KBM-7 (cell line): ENCODE measurements at places on chromosomes 6 and 20.

DNA sequence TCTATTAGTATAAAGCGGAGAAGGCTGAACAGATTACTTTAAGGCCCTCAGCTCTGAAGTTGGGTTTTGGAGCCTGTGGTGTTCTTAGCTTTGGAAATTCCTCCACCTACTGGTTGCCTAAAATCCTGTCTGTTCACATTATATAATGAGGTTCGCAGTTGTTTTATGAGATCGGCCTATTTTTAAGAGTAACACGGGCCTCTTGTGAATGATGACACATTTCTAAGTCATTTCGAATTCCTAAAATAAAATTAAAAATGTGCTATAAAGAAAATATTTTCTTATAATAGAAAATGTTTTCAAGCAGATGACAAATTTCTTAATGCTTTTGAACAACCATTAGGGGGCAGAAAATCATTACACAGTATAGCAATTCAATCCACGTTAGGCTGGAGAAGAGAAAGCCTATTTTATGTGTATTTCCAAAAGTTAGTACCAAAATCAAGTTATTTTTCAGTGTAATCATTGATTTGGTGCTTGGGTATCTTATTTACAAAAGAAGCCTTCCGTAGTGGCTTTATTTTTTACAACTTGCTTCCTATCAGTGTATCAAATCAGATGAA, 15.8 kb upstream of the FAM8A1 start:
- peak; percentile 76 for DNase-seq

DNA sequence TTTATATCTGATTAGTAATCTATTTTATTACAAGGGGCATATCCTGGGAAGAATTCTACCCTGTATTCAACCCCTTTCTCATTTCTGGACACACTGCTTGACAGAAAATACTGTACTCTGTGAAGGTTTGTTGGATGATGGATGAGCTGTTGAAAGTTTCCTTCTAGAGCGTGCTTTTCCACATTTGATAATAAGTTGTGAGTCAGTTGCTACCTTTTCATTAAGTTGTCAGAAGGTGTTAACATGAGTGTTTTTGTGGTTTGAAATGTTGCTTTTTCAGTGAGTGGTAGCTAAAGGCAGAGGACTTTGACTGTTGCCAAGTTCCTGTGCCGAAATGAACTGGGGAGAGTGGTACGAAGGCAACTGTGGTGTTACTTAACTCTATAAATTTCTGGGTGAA, 3.9 kb upstream of the ECI2 start:
- DNase-seq = no peak

GRCh38 chr6:112827793-112828192, 480.7 kb downstream of the RFPL4B start:
- no peak for DNase-seq

DNA sequence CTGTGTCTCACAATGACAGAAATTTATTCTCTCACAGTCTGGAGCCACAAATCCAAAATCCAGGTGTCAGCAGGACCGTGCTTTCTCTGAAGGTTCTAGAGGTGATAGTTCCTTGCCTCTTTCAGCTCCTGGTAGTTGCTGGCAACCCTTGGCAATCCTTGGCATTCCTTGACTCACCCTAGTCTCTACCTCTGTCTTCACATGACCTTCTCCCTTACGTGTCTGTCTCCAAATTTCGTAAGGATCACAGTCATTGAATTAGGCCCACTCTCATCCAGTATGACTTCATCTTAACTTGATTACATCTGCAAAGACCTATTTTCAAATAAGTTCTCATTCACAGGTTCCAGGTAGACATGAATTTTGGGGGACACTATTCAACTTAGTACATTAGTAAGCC, 143.1 kb downstream of the CEP57L1 start:
- DNase-seq = no peak

GRCh38 chr6:128981716-128982115, 98.8 kb downstream of the LAMA2 start:
- no peak for DNase-seq

GRCh38 chr6:51805517-51805916, 281.9 kb downstream of the PKHD1 start:
- no peak for DNase-seq

- no peak for DNase-seq
Observed at GRCh38 chr6:127954082-127954481, 53.2 kb upstream of the THEMIS start.

DNA sequence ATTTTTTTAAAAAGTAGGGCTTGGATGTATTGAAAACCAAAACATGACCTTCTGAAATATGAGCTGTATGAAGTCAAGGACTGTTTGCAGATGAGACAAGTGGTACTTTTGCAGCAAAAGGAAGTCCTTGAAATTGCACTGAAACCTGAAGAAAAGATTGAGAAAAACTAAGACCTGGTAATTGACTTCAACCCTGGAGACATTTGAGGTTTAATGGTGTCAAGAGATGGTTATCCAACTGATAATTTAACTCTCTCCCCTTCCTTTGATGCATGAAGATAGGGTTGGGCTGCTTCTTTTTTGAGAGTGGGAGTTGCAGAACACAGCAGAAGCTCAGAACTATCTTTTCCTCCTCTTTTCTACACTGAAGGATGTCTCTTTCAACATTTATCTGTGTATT, 180.9 kb upstream of the DTNBP1 start:
- no peak for DNase-seq

- DNase-seq = no peak
Observed at GRCh38 chr6:35663447-35664235, 25.1 kb downstream of the FKBP5 start.

DNA sequence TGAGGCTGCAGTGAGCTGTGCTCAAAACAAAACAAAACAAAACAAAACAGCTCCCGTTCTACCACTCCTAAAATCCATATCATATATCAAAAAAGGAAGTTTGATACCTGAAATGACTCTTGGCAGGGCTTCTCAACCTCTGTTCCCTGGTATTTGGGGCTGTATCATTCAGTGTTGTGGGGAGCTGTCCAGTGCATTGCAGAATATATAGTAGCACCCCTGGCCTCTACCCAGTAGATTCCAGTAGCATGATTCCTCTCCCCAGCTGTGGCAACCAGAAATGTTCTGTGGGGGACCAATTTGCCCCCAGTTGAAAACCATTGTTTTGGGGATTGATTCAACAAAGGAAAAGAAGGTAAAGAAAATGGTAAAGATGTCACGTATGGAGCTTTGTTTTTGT, 238.9 kb downstream of the PRL start:
- DNase-seq = no peak

DNA sequence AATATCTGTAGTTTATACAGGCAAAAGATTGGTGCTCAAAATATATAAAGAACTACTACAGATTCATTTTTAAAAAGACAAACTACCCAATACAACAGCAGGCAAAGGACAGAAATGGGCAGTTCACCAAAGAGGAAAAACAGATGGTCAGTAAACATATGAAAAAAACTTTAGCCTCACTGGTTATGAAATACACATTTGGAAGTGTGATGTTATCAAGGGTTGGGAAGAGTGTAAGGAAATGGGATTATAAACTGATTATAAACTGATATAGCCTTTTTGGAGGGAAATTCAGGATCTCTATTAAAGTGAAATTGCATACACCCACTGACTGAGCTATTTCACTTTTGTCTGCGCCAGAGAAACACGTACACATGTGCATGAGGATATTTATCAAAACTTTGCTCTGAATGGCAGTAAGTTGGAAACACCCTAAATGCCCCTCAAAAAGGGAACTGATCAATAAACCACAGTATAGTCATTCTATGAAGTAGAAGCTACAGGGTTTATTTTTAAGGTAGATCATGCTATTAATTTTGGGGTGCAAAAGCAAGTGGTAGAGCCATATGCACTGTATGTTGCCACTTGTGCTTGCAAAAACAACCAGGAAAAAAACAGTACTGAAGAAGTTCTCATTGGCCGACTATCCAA, 32.2 kb upstream of the ARFGEF2 start:
- DNase-seq = no peak

GRCh38 chr6:169897601-169898358, 146.4 kb downstream of the ERMARD start:
- DNase-seq = no peak

DNA sequence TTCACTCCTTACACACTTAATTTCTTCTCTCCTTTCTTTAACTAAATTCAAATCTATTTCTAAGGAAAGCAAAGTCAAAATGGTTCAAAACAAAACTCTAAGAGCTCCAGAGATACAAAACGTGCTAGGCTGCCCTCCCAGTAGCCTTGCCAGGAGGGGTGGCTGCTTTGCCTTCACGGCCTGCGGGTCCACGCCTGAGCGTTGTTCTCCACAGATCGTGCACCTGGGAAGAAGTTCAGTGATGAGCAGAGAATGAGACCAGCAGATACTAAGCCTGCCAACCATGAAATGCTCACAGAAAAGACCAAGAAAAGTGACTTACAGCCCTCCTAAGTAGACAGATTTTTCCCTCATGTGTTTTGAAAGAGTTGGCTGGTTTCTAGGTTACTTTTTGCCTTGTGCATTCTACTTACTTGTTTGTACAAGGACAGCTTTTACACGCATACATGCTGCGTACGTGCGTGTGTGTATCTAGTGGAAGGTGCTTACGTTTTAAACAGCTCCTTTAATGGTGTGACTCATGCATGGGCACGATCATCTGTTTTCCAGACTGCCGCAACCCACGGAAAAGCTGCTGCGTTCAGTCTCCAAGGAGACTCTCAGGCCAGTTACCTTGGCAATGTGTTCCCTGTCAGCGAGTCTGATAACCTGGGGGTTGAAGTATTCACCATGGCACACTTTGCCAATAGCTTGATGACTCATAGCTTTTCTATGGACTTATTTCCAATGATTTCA, 32.4 kb upstream of the PBOV1 start:
- DNase-seq = no peak

DNA sequence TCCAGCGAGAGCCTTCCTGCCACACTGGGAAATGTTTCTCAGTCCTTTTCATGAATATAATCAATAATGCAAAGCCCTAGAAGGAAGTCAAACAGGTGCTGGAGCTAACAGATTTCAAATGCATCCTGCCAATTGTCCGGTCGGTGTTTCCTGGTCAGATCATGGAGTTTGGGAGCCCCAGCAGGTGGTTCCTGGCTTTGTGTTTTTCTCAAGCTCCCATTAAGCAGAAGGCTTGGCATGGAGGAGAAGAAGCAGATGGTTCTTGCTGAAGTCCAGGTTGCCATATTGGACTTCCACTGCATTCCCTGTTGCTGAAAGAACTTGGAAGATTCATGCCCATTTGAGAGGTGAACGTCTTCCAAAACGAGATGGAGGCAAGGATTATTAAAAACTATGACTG, 68.6 kb downstream of the GFOD1 start:
- DNase-seq = no peak

- no peak for DNase-seq
Observed at GRCh38 chr20:11350126-11351005, 567.3 kb upstream of the BTBD3 start.

DNA sequence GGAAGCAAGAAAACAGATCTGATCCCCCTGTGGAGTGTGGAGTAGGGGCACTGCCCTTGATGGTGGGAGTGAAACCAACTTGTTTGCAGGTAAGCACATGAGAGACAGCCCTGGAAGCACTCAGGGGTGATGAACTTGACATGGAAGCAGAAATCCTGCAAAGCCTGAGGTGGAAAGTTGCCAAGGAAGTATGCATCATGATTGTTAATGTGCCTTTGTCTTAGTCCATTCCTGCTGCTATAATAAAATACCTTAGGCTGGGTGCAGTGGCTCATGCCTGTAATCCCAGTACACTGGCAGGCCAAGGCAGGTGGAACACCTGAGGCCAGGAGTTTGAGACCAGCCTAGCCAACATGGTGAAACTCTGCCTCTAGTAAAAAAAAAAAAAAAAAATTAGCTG, 40.2 kb upstream of the IFNGR1 start:
- no peak for DNase-seq

DNA sequence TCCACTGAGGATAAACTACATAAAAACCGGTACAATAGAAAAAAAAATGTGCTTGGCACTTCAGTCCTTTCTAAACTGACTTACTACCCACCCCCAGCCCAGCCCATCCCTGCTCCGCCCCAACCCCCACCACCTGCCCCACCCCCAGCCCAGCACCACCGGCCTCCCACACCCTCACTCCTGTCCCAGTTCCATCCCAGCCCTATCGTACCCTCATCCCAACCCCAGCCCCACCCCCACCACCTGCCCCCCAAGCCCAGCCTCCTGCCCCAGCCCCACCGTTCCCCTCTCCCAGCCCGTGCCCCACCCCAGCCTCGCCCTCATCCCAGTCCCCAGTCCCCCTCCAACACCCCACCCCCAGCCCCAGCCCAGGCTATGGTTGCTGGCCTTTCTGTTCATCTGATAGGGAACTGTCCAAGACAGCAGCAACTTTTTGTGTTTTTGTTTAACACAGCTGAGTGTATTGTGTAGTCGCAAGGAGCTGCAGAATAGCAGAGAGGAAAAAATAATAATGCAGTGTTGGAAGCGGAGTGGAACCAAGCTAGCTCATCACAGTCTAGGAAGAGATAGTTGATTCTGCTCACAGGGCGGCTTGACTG, 61.9 kb downstream of the SASH1 start:
- DNase-seq = no peak

GRCh38 chr6:114042267-114043016, 71.5 kb upstream of the HDAC2 start:
- no peak for DNase-seq

GRCh38 chr6:7546020-7546369, 4.5 kb downstream of the DSP start:
- DNase-seq = no peak

GRCh38 chr20:61736751-61737310, 328.9 kb downstream of the TAF4 start:
- no peak for DNase-seq

DNA sequence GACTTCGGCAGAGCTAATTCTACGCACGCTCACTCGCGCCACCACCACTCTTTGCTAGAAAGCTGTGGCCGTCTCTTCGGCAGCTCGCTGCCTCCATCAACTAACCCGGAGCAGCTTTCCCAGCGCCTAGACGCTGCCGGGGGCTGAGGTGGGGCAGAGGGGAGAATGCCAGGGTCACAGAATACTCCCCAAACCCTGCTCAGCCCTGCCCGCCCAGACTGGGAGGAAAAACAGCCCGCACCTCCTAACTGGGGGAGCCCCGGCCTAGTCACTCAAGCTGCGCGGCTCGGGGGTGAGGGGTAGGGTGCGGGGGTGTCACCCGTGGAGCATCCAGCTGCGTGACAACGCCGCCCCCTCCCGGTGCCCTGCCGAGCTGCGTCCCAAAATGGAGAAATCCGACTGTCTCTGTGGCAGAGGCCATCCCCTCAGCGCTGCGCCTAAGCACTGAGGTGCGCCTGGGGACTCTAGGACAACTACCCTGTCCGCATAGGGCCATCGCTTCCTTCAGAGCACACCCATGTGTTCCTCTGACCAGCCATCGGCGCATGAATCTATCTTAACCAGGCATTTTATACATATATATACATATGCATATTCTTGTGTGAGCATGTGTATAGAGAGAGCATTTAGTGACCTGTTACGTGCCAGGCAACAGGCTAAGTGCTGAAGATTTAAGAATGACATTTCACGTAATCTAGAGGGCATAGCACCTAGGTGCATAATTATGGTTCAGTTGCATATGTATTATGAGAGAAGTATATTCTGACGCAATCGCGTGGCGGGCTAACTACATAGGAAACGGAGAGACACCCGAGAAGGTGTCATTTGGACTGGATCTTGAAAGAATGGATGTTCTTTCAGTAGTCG, 1.5 kb upstream of the TENT5A start:
- peak; percentile 88 for DNase-seq

GRCh38 chr6:21588481-21589351, 4.8 kb upstream of the SOX4 start:
- DNase-seq = peak; percentile 90

GRCh38 chr20:36540551-36541211, 638 bp upstream of the MYL9 start:
- no peak for DNase-seq

GRCh38 chr6:25628471-25629197, 23.4 kb upstream of the SCGN start:
- DNase-seq = no peak
